ENCODE measurements at places on chromosomes 1 and 21. TPM values are rescaled to one million over a fixed set of nuclear protein-coding genes. Genes with fewer than 3 reads are reported as not detected.

DNA sequence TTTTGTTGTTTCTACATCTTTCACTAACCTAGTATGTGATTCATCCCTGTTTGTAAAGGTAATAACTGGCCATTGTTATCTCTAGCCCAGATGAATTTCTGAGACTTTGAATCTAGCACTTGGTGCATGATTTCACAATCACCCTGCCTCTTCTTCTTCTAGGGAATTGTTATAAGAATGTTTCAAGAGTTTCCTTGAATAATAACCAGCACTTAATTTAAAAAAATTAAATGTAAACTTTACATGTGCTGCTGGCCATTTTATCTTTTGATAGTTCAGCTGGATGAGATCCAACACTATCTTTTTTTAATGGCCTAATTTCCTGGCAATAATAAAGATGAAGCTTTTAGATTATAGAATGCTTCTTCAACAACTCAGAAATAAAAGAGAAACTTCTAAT, 31.8 kb downstream of the UBE2U start:
- no peak for DNase-seq

Gene SCAMP3
- polyA plus RNA-seq, result 42.0 TPM

Gene NGF
- polyA plus RNA-seq, result 1.4 TPM

Gene NUDC
- polyA plus RNA-seq, result 58.2 TPM

GRCh38 chr1:15384301-15384901, 25.3 kb upstream of the EFHD2 start:
- DNase-seq, result peak; percentile 17

Gene AMPD1
- polyA plus RNA-seq, result 51.9 TPM
